NCI-H2107 (cell line): ENCODE measurements at places on chromosomes 1 and 21.

DNA sequence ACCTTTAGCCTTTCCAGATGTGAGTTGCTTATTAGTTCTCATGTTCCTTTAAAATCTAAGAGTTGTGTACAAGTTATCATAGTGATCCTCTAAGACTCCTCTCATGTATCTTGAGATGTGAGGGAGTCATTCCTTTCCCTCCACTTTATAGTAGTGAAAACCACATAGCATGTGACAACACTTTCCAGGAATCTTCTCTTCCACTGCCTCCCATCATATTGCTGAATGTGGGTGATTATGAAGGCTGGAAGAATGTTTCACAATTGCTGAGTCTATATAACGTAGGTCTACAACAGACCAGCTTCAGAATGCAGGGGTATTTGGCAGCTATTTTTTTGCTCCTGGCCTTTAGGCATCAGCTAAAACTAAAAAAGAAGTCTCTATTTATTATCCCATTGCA is 44.7 kb upstream of the LRRC7 start:
- DNase-seq: no peak

DNA sequence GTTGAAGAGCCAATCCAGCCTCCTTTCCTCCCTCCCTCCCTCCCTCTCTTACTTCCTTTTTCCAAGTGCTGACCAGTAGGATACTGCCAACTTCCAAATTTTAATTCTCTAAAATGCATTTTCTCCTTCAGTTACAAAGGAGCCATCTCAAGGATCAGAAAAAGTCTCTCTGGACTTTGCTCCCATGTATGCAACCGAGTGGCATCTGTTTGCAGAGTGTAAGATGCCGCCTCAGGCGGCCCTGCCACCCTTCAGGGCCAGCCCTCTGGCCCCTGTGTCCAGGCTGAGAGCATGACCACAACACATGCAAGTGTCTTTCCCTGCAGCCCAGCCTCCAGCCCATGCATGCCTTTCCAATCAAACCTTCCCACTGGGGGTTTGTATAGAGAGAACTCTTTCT is 205.3 kb upstream of the RAB4A start:
- DNase-seq: no peak

- no peak for DNase-seq
Observed at GRCh38 chr1:72827278-72827677, 544.9 kb upstream of the NEGR1 start.

GRCh38 chr1:22282364-22282995 is 139.6 kb upstream of the WNT4 start:
- DNase-seq: no peak

- no peak for DNase-seq
Observed at GRCh38 chr1:220410611-220411010, 117.3 kb upstream of the MARK1 start.

- peak; percentile 15 for DNase-seq
Observed at GRCh38 chr1:207404849-207405525, 49.1 kb upstream of the CR2 start.

GRCh38 chr1:35611655-35612054 is 29.7 kb downstream of the PSMB2 start:
- DNase-seq: no peak

GRCh38 chr21:18129526-18129925 is 115.1 kb upstream of the CHODL start:
- no peak for DNase-seq

DNA sequence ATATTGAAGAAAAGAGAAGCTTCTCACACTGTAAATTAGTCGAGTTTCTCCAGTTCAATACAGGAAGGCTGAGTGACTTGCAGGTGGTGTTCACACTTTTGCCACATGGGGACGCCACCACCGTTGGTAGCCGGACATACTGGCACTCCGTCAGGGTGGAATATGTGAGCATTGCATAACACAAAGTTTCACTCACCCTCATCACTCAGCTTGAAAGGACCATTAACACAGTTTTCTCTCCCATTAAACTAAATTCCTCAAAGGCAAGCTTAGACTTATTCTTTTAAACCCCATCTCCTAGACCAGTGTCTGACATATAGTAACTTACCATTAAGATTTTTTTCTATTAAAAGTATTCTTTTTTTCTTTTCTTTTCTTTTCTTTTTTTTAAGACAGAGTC is 105.3 kb upstream of the SERBP1 start:
- peak; percentile 37 for DNase-seq

- no peak for DNase-seq
Observed at GRCh38 chr1:236692742-236693141, 6.4 kb downstream of the ACTN2 start.

- peak; percentile 51 for DNase-seq
Observed at GRCh38 chr1:109201123-109201703, 12.5 kb upstream of the SARS1 start.

DNA sequence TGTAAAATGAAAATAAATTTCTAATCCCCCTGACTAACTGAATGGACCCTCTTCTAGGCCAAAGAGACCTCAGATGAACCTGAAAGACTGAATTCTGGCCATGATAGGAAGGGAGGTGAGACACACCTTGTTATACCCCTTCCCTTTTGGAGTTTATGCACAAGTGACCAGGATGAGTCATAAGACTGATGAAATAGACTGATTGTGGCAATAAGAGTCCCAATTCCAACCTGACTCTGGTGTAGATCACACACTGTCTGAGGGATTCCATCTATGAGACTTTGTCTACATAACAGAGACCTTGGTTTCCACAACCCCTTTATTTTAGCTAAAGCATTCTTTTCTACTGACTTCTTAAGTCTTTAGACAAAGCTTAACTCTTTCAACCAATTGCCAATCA is 13.5 kb upstream of the OR2G2 start:
- DNase-seq: no peak

- no peak for DNase-seq
Observed at GRCh38 chr1:111219557-111220286, 7.8 kb upstream of the CHI3L2 start.
